ENCODE measurements at places on chromosomes 11 and 22.

DNA sequence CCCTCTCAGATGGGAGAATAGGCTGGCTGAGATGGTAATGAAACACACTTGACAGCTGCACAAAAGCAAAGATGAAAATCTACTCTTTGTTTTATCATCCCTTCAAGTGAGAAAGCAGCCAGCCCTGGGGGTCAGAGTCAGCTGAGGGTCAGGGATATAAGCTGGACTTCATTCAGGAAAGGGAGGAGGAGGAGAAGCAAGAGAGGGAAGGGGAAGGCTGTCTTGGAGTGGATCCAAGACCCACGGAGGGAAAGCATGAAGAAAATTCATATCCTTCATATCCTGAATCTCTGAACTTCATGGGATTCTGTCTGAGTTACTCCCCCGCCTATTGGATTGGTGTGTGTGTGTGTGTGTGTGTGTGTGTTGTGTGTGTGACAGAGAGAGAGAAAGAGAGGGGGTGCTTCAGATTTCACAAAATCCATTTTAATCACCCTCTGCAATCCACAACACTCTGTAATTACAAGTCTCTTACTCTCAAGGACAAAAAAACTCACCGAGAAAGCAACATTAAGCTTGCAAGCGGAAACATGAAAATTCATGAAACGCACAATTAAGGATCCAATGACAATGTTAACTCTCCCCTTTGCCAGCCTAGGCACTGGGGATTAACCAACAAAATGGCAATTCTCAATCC, 327.7 kb downstream of the TENM4 start:
- no peak for DNase-seq

- no peak for DNase-seq
These were observed 253.7 kb upstream of the B3GAT1 start for GRCh38 chr11:134665571-134666270.

DNA sequence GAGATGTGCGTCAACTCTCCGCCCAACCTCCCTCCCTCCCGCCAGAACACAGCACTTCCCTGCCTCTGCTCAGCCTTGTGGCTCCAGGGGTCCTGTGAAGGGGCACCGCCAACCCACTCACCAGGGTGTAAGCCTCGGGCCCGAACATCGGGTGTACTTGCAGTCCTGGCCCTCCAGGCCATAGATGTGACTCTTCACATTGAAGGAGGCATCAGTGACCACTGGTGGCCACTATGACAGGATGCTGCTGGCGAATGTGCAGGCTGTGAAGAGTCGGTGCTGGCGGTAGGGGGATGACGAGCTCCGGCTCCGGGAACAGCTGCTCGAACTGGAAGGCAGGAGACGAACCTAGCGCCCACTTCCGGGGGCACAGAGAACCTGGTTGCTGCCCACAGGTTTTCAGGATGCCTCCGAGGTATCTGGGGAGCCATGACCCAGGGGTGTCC, 97.4 kb downstream of the MED15 start:
- no peak for DNase-seq

GRCh38 chr11:79671401-79671800, 230.6 kb upstream of the TENM4 start:
- no peak for DNase-seq

DNA sequence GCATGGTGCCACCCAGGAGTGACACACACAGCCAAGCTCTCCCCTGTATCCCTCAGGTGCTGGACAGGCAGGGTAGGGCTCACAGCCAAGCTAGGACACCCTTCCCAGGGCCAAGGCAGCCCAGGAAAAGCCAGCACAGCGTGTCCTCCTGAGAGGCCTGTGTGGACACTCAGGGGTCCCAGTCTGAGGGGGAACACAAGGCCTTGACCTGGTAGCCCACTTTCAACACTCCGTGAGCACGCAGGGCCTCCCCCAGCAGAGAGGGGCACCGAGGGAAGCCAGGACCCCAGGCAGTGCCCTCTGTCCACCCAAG, 24.9 kb downstream of the OSBPL5 start:
- no peak for DNase-seq

GRCh38 chr11:72409458-72409857, 24.9 kb downstream of the CLPB start:
- no peak for DNase-seq

- no peak for DNase-seq
These were observed 22.2 kb downstream of the MYBPC3 start for GRCh38 chr11:47329987-47330931.

DNA sequence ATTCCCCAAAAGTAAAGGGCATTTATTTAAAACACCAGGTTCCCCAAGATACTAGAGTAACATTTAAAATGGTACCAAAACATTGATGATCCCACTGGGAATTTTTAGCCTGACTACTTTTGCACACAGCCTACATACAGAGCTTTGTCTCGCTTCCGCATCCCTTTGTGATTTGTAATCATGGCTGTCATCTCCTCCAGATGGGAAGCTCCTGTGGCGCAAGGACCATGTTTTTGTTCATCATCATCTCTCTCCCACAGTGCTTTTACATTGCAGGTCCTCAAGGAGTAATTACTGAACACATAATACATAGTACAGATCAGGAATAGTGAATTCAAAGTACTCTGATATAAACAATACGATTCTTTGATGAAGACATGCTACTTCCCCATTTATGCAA, 231.2 kb upstream of the MTNR1B start:
- DNase-seq, result no peak

GRCh38 chr11:106745941-106746340, 272.3 kb downstream of the GUCY1A2 start:
- DNase-seq, result no peak

DNA sequence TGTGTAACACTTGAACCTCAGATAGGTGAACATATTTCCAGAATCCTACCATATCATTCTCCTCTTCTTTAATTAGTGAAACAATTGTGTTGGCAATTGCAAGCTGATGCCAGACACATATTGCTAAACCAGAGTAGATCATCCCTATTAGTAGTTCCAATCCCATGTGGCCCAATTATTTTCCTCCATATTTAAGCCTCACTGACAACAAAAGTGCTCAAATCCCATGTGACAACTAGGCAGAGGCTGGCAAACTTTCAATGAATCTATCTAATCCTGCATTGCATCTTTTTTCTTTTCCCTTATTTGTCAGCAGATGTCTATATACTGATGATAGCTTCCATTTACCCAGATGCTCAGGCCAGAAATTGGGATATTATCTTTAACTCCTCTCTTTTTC, 90.4 kb downstream of the GRIA4 start:
- DNase-seq, result no peak

DNA sequence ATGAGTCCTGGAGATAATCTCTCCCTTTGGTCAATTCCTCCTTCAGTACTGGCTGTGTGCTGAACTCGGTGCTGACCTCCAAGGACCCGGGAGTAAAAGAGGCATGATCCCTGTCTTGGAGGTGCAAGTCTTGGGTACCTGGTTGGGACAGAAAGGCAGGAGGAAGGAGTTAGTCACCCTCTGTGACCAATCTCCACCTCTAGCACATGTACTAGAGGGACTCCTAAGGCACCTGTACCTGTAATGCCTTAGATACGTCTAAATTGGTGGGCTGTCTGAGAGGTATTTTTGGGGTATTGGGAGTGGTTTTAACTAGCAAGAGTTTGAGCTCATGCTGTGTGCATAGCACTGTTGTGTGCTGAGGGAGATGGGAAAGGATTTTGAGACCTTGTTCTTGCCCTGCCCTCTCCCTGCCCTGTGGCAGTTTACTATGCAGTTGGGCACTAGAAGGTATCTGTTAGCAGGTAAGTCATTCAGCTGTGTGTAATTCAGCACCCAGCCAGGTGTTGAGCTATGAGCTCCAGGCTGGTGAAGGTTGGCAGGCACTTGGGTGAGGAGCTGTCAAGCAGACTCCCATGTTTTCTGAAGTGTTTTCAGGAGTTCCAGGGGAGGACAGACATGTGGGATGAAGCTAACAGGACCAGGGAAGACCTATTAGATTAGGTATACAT, 2.5 kb downstream of the PANX1 start:
- DNase-seq, result no peak

DNA sequence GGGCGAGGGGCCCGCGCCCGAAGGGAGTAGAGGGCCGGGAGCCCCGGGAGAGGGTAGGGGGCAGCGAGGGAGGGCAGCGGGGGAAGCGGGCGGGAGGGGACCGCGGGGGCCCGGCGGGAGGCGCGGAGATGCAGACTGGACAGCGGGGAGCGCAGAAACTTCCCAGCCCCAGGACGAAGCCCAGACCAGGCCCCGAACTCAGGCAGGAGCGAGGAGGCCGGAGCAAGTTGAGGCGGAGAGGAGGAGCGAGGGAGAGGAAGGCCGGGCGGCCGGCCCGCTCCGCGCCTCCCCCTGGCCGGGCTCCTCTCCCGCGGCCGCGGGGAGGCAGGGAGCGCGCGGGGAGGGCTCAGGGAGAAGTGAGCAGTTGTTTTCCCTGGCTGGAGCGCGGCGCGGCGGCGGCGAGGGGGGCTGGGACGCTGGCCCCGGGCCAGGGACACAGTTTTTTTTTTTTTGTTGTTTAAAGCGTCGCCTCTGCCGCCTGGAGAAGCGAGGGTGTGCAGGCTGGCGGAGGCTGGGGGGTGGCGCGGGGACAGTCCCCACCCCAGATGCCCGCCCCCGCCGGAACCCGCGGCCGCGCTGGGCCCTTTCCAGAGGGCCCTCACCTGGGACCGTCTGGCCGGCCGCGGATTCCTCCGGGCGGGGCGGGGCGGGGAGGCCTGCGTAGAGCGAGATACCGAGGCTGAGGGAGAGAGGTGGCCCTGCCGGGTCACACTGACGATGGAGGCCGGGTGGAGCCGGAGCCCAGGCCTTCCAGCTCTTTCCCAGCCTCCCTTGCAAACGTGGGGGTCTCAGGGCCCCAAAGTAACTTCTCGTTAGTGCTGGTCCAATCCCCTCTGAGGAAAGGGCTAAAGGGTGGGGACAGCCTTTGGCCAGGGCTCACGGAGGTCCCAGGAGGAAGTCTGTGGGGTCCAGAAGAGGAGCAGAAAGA, at the start of gene LTBP3:
TSS of gene LTBP3 (minus strand) at position 358 of the 928 bp plus-strand sequence. CDS start 400 bp downstream, outside the sequence.
- DNase-seq, result peak; percentile 87

GRCh38 chr22:17234144-17234623, 14.9 kb upstream of the ADA2 start:
- DNase-seq, result peak; percentile 3

GRCh38 chr11:44467931-44468330, 97.5 kb upstream of the CD82 start:
- no peak for DNase-seq

GRCh38 chr22:35315855-35316745, 16.4 kb downstream of the TOM1 start:
- no peak for DNase-seq

GRCh38 chr11:128416976-128417375, 170.4 kb downstream of the ETS1 start:
- DNase-seq, result no peak

DNA sequence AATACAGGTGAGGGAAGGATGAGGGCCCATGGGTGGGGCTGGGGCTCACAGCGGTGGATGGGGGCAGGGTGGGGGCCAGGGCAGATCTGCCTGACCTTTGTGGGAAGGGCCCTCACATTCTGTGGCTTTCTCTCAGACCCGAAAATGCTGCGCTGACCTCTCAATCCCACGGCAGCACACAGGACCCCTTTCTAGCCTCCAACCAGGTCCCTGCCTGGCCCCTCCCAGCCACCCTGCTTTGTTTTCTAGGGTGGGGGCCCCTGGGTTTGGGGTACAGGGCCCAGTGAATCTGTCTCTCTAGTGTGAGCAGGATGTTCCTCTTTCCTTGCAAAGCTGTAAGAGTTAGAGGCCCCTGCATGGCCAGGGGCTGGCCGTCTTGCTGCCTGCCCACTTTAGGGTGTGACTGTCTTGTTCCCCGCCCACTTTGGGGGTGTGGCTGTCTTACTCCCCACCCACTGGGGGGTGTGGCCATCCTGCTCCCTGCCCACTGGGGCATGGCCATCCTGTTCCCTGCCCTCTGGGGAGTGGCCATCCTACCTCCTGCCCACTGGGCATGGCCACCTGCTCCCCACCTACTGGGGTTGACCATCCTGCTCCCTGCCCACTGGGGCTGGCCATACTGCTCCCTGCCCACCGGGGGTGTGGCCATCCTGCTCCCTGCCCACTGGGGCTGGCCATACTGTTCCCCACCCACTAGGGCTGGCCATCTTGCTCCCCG, 11.5 kb downstream of the PARVG start:
- peak; percentile 6 for DNase-seq

DNA sequence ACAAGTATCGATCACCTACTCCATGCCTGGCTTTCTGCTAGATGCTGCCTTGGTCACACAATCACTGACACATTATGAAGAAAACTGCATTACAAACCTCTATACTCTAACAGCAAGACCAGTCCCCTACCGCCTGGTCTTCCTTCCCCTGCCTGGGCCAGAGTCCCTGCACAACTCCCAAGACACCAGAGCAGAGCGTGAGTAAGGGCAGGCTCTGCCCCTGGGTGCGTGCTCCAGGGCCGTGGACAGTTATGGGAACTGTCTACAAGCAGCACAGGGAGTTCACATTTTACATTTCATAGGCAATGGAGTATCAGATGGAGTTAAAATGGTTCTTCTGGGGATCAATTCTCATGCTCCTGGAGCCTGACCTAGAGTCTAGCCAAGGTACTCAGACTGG, 6.5 kb downstream of the FZD4 start:
- no peak for DNase-seq

DNA sequence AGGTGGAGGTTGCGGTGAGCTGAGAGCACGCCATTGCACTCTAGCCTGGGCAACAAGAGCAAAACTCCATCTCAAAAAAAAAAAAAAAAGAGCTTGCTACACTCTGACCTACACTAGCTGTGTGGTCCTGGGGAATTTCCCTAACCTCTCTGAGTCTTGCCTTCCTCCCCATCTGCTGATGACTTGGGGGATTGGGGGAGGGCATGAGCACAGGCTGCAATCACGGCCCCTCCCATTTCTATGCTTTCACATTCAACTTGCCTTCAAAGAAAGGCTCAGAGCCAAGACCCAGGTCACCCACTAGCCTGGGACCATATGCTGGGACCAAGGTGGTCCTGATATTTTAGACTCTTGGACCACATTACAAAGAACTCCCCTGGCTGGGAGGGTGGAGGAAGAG, 39.8 kb upstream of the TEF start:
- no peak for DNase-seq

GRCh38 chr11:71486320-71486719, 33.3 kb downstream of the NADSYN1 start:
- DNase-seq, result no peak

- no peak for DNase-seq
These were observed 39.3 kb downstream of the SGSM3 start for GRCh38 chr22:40409613-40410113.

DNA sequence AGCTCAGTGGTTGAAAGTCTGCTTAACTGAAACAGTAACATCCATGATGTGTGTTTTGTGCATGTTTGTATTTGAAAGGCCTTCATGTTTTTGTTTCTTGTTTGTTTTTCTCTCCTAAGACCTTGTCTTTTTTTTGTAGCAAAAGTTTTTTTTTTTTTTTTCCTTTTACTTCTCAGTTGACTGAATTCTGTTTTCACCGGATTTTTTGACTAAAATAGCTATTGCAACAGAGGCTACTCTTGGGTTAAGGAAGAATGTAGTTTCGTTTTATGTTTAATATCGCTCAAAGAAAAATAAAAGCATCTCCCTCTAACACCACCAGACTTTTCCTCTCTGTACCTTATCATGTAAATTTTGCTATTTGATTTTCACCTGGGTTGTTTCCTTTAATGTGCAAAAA, 15.1 kb downstream of the APOL6 start:
- no peak for DNase-seq

- DNase-seq, result no peak
These were observed 11.8 kb downstream of the RCOR2 start for GRCh38 chr11:63905179-63905578.

Data from HT-29 (cell line).